AML-193 (cell line): ENCODE measurements at places on chromosomes 3 and 15.

- DNase-seq: no peak
Measured at GRCh38 chr3:82229397-82229796, 468.0 kb upstream of the GBE1 start.

- DNase-seq: peak; percentile 72
Measured at GRCh38 chr3:132399054-132399929, 18.0 kb upstream of the DNAJC13 start.

DNA sequence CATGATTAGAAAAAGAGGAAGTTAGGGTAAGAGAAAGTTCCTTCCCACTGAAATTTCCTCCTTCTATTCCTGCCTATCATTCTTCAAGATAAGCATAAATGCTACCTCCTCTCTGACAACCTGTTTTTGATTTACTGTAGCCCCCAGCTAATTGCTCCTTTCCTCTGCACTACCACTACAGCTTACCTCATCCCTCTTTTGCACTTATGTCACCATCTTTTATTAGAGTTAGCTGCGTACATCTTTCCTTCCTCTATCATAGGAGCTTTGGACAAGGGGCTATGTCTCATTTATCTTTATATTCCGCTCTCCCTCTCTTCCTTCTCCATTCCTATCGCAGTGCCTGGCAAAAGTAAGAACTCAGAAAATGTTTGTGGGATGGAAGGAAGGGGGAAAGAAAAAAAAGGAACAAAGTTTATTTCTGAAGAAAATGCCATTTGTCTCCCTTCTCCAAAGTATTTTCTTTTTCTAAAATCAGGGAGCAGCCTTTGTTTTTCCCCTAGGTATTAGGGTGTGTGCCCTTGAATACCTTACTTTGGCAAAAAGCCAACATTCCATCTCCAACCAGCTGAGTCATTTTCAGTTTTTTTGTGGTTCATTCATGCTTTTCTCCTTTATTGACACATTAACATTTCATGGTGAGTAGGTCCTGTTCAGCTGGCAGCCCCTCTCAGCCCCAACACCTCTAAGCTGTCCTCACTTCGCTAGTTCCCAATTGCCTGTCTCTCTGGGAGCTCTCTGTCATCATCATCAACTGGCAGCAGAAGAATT is 87.6 kb upstream of the SOX2 start:
- DNase-seq: no peak

DNA sequence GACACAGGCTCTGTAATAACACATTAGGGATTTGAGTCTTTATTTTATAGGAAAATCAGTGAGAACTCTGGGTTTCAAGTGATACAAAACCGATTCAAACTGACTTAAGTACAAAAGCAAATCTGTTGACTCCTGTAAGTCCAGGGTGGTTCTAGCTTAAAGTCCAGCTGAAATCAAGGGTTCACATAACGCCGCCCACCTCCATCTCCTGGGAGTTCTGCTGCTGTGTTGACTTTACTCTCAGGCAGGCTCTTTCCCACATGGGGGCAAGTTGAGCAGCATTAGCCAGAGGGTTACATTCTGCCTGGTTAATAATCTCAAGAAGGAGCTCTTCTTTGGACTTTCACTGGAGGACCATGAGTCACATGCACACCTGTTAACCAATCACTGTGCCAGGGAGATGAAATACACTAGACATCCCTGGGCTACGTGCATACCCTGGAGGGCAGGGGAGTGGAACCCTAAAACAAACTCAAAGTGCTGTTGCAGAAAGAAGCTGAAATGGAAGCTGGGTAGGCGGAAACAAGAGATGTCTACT is 9.7 kb upstream of the RNF7 start:
- DNase-seq: no peak
